ENCODE measurements at places on chromosomes 13 and 19. TPM values are rescaled to one million over a fixed set of nuclear protein-coding genes. Genes with fewer than 3 reads are reported as not detected.

DNA sequence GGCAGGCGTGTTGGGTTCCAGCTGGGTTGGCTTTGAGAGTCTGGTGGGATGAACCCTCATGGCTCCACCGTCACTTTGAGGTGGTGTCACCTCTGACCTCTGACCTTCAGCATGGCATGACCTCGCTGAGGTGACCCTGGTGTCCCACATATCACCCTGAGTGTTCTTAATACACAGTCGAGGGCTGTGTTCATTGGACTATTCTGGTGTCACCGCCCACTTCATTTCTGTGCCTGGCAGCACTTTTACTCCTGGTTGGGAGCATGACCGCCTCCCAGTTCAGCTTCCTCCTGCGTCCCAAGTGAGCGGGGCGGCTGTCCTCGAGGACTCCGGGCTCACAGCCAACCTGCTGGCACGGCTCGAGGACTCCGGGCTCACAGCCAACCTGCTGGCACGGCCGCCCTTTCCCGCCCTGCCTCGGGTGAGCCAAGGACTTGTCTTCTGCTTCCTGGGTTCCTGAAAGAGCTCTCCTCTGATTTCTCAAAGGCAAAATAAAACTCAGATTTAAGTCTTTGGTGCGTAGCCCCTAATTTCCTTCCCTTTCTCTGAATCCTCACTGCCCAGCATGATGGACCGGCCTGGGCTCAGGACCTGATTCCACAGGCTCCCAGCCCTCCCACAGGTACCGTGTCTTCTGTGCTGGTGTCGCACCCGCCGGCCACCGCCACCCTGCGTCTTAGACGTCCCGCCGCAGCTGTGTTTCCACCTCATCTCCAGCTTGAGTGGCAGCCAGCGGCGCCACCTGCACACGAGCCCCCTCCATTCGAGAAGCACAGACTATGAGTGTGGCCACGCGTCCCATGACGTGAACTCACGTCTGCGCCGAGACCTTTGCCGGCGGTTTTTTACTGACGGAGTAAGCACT, 10.4 kb downstream of the ATP4B start:
- DNase-seq = no peak

DNA sequence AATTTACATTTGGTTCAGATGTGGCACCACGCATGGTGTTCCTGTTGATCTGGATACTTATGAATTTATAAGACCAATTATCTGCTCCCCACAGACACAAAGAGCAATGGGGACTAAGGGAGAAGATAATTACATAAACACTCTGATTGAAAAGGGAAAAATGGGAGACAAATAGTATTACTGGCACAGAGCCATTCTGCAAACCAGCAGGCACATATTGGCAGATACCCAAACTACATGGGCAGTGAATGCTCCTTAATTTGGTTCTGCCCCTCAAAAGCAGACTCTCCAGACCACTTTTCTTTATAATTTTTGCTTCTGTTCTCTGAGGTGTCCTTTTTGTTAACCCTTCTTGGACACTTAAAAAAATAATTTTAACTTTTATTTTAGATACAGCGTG, 1674.2 kb downstream of the PCDH9 start:
- DNase-seq = no peak

- DNase-seq = no peak
These were observed 5.0 kb downstream of the GFY start for GRCh38 chr19:49430172-49430677.

DNA sequence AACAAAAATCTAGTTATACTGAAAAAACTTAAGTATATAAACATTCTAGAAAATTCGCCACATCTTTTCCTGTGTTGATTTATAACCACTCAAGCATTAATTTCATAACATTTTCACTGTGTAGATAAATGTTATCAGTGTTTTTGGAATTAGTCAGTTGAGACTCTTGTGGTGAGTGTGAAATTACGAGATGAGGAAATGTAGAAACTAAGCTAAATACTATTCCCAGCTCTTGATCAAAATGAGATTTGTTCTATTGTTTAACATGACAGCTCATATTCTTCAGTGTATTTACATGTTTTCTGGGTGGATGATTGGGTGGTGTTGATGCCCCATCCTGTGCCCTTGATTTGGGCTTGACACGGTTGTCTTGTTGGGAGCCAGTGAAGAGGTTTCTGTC, 406.8 kb downstream of the DACH1 start:
- DNase-seq = no peak

- no peak for DNase-seq
These were observed 627.6 kb upstream of the PCDH9 start for GRCh38 chr13:67857581-67858310.

DNA sequence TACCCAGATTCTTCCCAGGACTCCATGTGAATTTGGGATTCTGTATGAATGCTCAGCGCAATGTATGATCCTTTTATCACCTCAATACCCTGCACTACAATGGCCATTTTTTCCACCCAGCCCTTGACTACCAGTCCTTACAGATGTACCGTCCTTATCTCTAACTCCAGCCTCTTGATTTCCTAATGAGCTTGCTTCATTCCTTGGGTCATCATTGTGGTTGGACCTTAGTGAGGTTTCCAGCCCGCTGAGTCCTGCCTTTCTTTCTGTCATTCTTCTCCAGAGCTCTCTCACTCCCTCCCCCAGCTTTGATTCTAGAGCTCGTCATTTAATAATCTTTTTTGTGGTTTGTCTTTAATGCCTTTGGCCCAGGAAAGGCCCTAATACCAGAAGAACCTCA, 438.5 kb downstream of the ZNF536 start:
- DNase-seq = no peak

DNA sequence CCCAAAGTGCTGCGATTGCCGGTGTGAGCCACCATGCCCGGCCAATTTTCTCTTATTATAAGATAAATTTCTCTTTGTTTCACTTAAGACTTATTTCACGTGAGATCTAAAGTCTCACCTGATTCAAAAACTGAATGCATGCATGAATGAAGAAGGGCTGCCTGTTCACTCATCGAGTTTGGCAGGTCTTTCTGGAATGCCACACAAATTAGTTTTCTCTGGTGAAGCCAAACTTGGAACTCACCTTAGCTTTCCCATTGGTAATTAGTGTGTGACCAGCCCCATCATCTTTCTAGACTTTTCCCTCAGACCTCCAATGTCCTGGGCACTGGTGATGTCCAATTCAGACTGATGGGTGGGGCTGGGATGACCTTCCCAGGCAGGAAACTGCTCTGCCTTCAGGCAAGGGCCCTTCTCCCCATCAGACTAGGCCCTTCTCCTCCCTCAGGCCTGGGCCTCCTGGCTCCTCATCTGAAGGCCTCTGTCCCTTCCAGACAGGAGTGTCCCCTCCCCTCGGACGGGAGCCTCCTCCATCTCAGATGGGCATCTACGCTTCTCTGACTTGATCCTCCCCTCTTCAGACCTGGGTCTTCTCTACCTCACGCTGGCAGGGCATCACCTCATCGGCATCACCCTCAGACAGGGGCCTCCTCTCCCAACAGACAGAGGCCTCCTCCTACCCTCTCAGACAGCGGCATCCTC, 14.4 kb downstream of the C3 start:
- no peak for DNase-seq

DNA sequence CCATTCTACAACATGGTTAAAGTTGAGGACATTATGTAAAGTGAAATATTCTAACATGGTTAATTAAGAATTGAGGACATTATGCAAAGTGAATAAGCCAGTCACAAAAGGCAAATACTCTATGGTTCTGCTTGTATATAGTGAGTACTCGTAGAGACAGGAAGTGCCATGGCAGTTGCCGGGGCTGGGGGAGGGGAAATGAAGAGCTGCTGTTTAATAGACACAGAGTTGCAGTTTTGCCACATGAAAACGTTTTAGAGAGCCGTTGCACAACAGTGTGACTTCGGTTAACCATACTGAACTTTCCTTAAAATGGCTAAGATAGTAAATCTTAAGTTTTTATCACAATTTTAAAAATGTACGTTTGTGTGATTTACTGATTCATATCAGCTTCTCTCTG, 176.9 kb downstream of the SHISA2 start:
- DNase-seq = no peak

- DNase-seq = no peak
These were observed 48.4 kb upstream of the EBPL start for GRCh38 chr13:49739498-49740187.

GRCh38 chr13:23567906-23568460, 2.2 kb upstream of the TNFRSF19 start:
- no peak for DNase-seq

GRCh38 chr13:41501281-41501680, 43.9 kb downstream of the RGCC start:
- no peak for DNase-seq

- no peak for DNase-seq
These were observed 19.2 kb downstream of the ZNF486 start for GRCh38 chr19:20186174-20186573.

DNA sequence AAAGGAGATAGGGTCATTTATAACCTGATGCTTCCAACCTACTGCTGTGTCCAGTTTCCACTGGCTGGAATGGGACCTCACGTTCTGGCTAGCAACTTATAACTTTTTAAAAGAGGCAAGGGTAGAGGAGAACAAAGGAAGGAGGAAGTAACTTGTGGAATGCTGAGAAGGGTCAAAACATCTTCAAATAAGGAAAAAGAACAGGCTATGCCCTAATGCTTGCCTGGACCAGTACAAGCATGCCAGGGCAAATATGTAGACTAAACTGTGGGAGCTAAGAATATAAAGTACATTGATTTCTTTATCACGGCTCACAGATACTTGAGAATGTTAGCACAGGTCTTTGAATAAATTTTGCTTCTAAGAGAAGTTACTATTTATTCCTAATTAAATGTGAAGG, 1.5 kb upstream of the ZNF561 start:
- no peak for DNase-seq

DNA sequence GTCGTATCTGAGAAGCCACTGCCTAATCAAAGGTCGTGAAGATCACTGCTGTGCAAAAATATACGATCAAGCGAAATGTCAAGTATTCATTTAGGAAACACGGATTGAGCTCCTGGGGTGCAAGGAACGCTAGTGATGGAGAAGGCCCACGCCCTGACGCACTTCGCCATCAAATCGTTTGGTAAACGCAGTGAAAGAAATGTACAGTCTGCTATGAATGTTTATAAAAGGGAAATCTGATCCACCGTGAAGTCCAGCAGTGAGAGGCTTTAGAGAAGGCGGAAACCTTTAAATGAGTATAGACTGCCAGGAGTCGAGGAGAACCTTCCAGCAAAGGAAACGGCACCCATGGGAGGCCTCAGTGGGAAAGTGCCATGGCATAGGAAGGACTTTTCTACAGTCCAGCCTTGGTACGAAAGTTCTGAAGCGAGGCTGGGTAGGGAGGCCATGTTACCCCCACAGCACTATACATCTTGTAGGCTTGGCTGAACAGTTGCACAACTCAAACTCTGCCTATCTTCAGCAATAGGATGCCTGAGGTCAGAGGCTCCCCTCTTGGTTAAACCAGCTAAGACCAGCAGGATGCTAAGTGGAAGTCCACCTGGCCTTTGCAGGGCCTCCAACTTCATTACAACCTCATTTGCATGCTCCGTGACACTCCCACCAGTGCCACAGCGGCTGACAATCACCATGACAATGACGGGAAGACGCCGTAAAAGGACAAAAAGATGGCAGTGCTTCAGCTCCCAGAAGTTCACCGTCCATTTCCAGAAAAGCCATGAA, 20.4 kb downstream of the PCID2 start:
- DNase-seq = no peak

DNA sequence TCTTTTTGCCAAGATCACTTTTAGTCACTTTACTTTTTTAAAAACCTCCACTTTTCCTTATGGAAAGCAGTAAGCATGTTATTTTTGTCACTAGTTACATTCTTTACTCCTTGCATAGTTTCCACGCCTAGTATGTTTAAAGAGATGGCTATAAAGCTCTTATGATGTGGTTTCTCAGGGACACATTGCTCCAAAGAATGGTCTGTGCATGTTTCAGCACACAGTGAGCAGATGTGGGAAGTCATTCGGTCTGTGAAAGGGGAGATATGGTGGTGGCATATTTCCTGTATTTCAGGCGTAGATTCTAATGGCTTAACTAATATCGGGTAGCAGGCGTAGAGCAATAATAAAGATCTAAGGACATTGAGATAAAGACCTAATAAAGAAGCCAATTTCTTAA, 180.7 kb downstream of the SLITRK6 start:
- DNase-seq = no peak

DNA sequence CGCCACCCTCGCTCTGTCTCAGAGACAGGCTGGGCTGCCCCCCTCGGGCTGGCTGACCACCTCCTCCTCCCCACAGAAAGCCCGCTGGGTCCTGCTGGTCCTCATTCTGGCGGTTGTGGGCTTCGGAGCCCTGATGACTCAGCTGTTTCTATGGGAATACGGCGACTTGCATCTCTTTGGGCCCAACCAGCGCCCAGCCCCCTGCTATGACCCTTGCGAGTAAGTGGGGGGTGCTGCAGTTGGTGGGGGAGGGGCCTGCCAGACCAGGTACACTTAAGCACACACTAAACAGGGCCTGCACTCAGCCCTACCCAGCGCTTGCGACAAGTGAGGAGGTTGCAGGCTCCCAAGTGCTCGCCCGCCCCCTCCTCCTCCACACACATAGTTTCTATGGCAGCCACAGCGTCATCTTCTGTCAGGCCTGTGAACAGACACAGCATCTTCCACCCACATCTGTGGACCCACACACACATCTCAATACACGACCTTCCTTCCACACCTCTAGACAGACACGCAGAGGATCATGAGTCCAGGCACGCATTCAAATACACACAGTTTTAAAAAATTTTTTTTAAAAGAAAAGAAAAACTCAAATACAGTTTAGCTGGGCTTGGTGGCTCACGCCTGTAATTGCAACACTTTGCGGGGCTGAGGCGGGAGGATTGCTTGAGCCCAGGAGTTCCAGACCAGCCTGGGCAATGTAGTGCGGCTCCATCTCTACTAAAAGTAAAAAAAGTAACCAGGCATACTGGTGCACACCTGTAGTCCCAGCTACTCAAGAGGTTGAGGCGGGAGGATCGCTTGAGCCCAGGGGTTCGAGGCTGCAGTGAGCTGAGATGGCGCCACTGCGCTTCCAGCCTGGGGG, 18.4 kb downstream of the PLD3 start:
- peak; percentile 47 for DNase-seq

- DNase-seq = peak; percentile 88
These were observed at the start of gene MYH14 for GRCh38 chr19:50203281-50204080. MYH14 (plus strand) TSS chr19:50203622; CDS start chr19:50210366, 6,744 bp downstream.

DNA sequence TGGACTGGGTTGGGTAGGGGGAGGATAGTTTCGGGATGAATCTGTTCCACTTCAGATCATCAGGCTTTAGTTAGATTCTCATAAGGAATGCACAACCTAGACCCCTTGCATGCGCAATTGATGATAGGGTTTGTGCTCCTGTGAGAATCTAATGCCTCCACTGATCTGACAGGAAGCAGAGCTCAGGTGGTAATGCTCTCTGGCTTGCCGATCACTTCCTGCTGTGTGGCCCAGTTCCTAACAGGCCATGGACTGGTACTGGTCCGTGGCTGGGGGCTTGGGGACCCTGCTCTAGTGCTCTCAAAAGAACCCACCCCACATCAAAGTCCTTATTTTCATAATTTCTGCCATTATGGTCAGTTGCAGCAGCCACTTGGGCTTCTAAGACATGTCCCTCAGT, 30.1 kb downstream of the DNAJC3 start:
- no peak for DNase-seq

The SIGLEC7 gene
- polyA plus RNA-seq = not detected

The KISS1R gene
- polyA plus RNA-seq = 0.25 TPM

The ZNF548 gene
- 34.8 TPM for polyA plus RNA-seq

The ZFP14 gene
- 18.2 TPM for polyA plus RNA-seq

The C19orf85 gene
- not detected for polyA plus RNA-seq

The MED4 gene
- 99.2 TPM for polyA plus RNA-seq

The TRPM4 gene
- polyA plus RNA-seq = 29.4 TPM

Measured in left kidney (tissue), 8 donors.